ENCODE measurements at places on chromosomes 7 and 10.

GRCh38 chr10:105063796-105064195 lies 422.7 kb downstream of the SORCS3 start:
- peak; percentile 25 for DNase-seq

- DNase-seq = no peak
These were observed 323.2 kb upstream of the COBL start for GRCh38 chr7:51639661-51640334.

DNA sequence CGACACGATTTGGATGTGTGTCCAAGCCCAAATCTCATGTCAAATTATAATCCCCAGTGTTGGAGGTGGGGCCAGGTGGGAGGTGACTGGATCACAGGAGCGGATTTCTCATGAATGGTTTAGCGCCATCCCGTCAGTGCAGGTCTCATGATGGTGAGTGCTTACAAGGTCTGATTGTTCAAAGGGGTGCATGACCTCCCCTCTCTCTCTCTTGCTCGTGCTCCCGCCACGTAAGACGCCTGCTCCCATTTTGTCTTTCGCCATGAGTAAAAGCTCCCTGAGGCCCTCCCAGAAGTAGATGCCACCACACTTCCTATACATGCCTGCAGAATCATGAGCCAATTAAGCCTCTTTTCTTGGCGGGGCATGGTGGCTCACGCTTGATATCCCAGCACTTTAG lies 71.5 kb upstream of the NANOS1 start:
- no peak for DNase-seq

GRCh38 chr10:103673606-103674005 lies 180.1 kb downstream of the NEURL1 start:
- no peak for DNase-seq

DNA sequence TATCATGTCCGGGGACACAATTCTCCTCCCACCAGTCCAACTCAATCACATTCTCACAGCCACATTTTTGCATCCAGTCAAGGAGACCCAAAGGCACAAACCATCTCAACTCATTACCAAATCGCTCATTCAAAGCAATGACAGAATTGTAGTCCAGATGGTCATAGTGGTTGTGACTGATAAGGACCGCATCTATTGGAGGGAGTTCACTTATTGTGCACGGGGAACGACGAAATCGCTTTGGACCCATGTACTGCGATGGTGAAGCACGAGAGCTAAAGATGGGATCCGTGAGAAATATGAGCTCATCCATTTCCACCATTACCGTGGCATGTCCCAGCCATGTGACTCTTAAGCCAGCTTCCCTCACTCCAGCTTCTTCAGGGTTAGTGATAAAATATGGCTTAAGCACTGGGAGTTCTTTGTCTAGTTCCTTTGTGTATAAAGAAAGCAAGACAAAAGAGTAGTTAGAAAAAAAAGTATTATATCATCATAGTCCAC lies 29.1 kb downstream of the NAPEPLD start:
- DNase-seq = no peak

- DNase-seq = peak; percentile 13
These were observed 36.7 kb downstream of the PAPOLB start for GRCh38 chr7:4825081-4825480.

DNA sequence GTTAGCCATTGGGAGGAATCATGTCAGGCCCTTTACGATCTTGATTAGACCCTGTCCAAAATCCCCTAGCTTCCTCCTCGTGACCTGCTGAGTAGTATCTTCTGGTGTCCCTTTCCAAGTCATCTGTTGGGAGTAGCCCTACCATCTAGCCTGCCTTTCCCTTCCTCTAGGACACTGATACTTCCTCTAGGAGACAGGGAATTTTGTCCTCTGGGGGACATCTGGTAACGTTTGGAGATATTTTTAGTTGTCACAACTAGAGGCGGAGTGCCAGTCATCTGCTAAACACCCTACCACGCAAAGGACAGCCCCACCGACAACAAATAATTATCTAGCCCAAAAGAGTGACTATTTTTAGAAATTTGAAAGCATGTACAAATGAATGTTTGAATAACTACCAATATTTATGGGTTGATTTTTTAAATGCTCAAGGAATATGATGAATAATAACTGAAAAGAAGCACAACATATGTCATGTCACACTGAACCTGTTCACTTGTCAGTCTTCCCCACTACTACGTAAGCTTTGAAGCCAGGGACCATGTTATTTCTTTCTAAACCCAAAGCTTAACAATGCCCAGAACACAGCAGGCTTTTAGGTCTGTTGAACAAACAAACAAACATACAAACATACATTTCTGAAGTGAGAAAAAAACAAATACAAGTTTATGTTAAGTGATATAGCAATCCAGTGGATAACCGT lies 105.9 kb downstream of the ARHGAP12 start:
- DNase-seq = no peak

DNA sequence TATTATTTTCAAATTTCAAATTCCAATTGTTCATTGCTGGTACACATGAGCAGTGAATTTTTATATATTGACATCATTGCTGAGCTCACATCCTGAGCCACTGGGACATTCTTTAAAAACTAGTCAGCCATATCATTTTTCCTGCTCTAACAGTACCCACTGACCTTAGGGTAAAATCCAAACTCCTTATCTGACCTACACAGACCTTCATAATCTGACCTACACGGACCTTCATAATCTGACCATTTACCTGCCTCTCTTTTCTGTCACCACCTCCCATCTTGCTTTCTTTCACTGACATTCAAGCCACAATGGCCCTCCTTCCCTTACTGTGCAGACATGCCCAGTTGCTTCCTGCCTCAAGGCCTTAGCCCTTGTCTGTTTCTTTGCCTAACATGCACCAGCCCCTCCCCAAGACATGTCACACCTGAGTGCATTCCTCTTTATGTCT lies 16.1 kb upstream of the CUZD1 start:
- DNase-seq = no peak

- no peak for DNase-seq
These were observed 19.8 kb upstream of the RPA3 start for GRCh38 chr7:7738177-7738576.

- peak; percentile 83 for DNase-seq
These were observed 32.7 kb upstream of the NPVF start for GRCh38 chr7:25260862-25261494.

GRCh38 chr10:61994405-61995219 lies 93.1 kb downstream of the ARID5B start:
- no peak for DNase-seq

GRCh38 chr7:33823913-33824312 lies 81.4 kb upstream of the BMPER start:
- no peak for DNase-seq

DNA sequence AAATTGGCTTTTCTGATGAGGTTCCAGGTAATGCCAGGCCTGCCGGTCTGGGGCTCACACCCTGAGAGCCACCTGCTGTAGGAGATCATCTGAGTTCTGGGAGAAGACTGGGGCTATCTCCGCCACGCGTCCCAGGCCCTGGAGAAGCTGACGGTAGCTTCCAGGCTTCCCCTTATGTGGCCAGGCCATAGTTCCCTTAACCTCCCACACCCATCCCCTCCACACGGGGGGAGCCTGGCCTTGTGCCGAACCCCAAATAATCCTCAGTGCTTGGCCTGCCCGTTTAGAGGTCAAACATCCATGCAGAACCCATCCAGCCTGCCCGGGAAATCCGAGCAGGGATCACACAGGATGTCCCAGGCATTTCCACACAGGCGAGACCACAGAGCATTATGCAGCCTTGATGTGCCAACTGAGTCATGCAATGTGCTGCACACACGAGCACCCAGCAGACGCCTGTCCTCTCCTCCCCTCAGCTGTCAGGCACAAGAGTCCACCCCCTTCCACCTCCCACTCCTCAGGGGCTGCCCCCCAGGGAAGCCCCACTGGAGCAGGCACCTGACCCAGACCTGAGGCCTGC lies 176.2 kb downstream of the PRKAG2 start:
- DNase-seq = no peak

GRCh38 chr7:96527133-96527827 lies 182.4 kb downstream of the SEM1 start:
- no peak for DNase-seq

DNA sequence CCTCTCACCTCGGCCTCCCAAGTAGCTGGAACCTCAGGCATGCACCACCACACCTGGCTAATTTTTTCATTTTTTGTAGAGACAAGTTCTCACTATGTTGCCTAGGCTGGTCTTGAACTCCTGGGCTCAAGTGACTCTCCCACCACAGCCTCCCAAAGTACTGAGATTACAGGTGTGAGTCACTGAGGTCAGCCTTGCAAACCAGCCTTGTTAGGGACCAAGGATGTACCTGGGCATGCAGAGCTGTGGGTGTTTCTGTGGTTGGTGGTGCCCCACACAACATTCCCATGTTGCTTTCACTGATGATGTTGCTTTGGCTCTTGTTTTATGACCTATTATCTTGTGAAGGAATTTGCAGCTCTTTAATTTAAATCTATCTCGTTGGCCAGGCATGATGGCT lies 54.8 kb downstream of the OTUD1 start:
- no peak for DNase-seq

DNA sequence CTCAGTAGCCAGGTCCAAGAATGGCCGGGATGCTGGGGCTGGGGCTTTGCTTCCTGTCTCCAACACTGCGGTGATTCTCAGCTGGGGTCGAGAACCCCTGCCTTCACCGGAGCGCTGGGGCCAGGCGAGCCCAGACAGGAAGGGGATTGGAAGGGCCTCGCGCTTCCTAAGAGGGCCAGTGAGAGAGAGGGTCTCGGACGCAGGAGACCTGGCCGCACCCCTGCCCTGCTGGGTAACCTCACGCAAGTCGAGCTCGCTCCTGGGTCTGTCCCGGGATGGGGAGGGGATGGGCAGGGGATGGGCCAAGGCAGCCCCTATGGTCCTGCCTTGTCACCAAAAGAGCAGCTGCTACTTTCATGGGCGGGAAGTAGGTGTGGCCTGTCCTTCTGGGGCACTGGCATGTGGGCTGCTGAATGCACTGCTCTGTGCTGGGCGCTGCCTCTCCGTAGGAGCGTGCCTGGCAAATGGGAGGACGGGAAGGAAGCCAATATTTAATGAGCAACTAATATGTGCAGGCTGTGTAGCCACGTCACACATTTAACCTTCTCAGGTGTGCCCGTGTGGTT lies 20.0 kb downstream of the KCNK18 start:
- DNase-seq = no peak

GRCh38 chr10:116868722-116869121 lies 19.4 kb downstream of the ENO4 start:
- no peak for DNase-seq

DNA sequence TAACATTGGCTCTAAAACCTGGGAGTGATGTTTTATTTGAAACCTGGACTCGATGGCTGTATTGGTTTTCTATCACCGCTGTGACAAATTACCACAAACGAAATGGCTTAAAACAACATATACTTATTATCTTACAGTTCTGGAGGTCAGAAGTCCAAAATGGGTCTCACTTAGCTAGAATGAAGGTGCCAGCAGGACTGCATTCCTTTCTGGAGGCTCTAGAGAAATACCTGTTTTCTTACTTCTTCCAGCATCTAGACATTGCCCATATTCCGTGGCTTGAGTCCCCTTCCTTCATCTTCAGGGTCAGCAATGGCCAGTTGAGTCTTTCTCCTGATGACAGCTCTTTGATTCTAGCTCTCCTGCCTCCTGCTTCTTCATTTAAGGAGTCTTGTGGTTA lies 44.3 kb upstream of the STEAP1B start:
- no peak for DNase-seq

DNA sequence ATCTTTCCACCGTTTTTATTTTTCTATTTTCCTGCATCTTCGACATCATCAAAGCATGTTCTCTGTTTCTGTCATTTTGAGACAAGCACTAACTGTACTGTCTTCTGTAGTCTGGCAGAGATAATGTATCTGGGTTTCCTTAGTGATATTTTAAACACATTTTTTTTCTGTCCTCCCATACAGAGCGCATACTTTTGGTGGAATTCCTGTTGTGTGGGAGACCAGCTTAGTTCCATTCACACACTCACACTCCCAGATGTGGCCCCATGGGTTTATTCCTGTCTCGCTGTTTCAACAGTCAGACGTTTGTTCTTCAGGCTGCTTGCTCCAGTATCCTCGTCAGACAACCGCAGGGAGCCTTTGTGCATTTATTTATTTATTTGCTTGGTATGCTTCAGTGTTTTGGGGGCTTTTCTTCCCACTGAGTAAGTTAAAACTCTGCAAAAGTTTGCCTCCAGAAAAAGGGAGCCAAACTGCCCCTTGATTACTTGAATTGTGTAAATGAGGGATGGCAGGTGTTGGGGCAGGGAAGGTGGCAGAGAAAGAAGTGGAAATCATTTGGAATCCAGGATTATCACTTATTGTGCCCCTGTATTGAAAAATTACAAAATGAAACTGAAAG lies 456.8 kb upstream of the KLF6 start:
- peak; percentile 92 for DNase-seq

GRCh38 chr7:137996386-137996851 lies 5.5 kb downstream of the CREB3L2 start:
- DNase-seq = peak; percentile 45

DNA sequence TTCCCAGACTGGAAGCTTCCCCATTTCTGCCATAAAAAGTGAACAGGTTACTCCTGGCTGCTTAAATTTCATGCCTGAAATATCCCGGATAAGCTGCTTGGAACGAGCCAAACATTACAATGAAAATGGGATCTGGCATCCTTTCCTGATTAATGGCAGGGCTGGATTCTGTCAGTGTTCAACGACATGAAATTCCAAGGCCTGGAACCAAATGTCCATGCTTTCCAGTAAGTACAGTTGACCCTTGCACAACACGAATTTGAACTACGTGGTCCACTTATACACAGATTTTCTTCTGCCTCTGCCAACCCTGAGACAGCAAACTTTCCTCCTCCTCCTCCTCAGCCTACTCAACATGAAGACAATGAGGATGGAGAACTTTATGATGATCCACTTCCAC lies 65.4 kb downstream of the SGMS1 start:
- DNase-seq = peak; percentile 60

DNA sequence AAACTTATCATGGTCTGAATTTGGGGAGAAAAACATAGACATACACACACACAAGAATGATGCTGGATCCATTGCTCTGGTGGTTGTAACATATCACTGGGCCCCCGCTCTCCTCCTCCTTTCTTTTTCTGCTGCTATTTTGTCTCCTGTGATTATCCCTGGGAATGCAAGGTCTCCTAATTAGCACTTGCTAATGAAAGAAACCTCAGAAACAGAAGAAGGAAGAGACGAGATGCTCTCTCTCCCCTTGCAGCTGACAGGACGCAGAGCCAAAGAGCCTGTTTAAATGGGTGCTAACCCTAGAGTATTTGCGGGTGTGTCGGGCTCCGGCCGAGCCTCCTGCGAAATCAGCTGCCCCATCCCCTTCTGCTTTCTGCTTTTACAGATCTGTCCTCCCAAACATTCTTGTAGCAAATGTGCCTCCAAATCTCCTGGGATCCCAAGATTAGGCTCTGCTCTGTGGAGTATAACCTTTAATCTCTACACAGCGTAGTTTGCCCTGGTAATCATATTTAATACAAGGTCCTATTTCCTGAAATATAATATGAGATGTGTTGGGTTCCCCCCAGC lies 81.5 kb downstream of the FRMPD2 start:
- DNase-seq = no peak

- no peak for DNase-seq
These were observed 164.7 kb downstream of the ACTR3B start for GRCh38 chr7:152924238-152924637.

All from lung (tissue), 17 donors.